Stimulated activated CD4-positive, alpha-beta T cell treated with anti-CD3 and anti-CD28 coated beads, Interleukin-1b, Interleukin-23, amount 100 ng/mL, for 1 hour (primary cell): ENCODE measurements at places on chromosomes 1 and 21.

- no peak for DNase-seq
Measured at GRCh38 chr1:77031106-77031662, 163.9 kb downstream of the ST6GALNAC5 start.

- no peak for DNase-seq
Measured at GRCh38 chr1:23995431-23995837, 15.3 kb upstream of the SRSF10 start.

GRCh38 chr1:35577071-35577998 lies 4.2 kb downstream of the TFAP2E start:
- no peak for DNase-seq

DNA sequence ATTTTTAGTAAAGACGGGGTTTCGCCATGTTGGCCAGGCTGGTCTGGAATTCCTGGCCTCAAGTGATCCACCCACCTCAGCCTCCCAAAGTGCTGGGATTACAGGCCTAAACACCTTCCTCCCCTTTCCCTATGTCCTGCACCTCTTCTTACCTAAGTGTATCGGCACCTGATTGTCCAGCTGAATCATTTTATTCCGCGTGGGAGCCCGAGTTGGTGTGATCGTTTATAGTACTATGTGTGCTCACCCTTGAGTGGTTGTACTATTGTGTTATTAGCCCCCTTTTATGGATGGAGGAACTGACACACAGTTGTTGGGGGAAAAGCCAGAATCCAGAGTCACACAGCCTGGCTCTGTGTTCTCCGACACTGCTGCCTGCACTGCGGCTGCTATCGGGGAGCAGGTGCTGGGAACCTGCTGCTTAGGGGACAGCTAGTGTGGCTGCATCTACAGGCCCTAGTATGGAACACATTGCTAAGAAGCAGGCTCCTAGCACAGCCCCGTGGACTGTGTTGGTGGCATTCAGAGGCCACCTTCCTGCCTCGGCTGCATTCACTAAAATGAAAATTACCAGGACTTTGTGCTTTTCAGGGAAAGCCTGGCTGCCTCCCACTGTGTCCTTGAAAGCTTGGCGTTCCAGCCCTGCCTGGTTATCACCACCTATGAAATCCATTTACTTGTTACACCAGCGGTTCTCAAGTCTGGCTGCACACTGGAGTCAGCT lies 21.6 kb downstream of the ENO1 start:
- DNase-seq = no peak

- DNase-seq = no peak
Measured at GRCh38 chr1:210339500-210339899, 10.8 kb downstream of the HHAT start.

- no peak for DNase-seq
Measured at GRCh38 chr1:96863449-96863848, 141.9 kb downstream of the PTBP2 start.

DNA sequence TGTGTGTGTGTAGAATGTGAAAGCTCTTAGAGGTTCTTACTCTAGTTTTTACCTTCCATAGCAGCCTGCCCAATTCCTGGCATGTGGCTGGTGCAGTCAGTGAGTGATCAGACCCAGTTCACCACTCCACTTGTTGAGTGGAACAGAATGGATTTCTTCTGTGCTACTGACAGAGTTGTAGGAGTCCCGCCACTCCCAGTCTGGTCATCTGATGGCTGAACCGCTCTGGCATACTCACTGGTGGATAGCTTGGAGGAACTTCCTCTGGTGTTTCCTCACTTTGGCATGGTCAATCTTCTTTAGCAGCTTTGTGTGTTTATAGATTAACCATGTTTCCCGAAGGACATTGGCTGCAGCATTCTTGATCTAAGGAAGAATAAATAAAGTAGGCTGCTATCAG lies 106.7 kb upstream of the ADAR start:
- DNase-seq = no peak

GRCh38 chr1:115402753-115403184 lies 64.7 kb upstream of the NGF start:
- no peak for DNase-seq

GRCh38 chr1:26346274-26347033 lies 7.5 kb downstream of the CRYBG2 start:
- no peak for DNase-seq

- DNase-seq = no peak
Measured at GRCh38 chr1:67855961-67856360, 22.7 kb upstream of the GNG12 start.

- DNase-seq = no peak
Measured at GRCh38 chr1:226994586-226995364, 54.7 kb downstream of the COQ8A start.

DNA sequence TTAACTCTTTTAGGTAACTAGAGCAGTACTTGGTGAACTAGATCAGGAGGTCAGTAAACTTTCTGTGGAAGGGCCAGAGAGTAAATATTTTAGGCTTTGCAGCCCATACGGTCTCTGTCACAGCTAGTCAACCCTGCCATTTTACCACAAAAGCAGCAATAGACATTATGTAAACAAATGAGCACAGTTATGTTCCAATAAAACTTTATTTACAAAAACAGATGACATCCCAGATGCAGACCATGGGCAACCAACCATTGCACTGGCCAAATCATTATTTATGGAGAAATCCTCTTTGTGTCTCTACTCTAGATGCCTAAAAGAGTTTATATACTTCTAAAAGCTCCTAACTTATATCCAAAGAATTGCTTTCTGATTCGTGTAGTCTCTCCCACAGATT lies 192.4 kb downstream of the HS2ST1 start:
- DNase-seq = no peak

DNA sequence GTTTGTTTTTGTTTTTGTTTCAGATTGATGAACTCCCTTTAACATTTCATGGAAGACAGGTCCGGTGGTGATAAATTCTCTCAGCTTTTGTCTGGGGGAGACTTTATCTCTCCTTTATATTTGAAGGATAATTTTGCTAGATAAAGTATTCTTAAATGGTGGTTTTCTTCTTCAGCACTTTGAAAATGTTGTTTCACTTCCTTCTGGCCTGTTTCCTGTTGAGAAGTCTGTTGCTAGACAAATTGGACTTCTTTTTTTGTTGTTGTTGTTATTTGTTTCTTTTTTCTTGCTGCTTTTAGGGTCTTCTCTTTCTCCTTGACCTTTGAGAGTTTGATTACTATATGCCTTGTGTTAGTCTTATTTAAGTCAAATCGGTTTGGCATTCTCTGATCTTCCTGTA lies 50.8 kb downstream of the CRP start:
- no peak for DNase-seq
